ENCODE measurements at places on chromosomes 1 and 21. TPM values are rescaled to one million over a fixed set of nuclear protein-coding genes. Genes with fewer than 3 reads are reported as not detected.

The NDUFS5 gene
- 149 TPM for total RNA-seq

The GABRD gene
- total RNA-seq, result not detected

The PLEKHG5 gene
- 3.6 TPM for total RNA-seq

The BACE2 gene
- total RNA-seq, result 1.1 TPM

The TMEM240 gene
- total RNA-seq, result 0.45 TPM

The PITHD1 gene
- total RNA-seq, result 46.9 TPM

The PRR9 gene
- total RNA-seq, result not detected

The FMN2 gene
- total RNA-seq, result not detected

The TENT5C gene
- total RNA-seq, result 24.2 TPM

The C1orf116 gene
- not detected for total RNA-seq

The CYP4Z1 gene
- total RNA-seq, result not detected

The RSPH1 gene
- total RNA-seq, result not detected

The YOD1 gene
- total RNA-seq, result 7.7 TPM

The RER1 gene
- total RNA-seq, result 130 TPM

The ALX3 gene
- total RNA-seq, result not detected

The PTCH2 gene
- total RNA-seq, result 0.86 TPM

The FCMR gene
- 226 TPM for total RNA-seq

The GJC2 gene
- total RNA-seq, result 0.63 TPM

The HDGF gene
- total RNA-seq, result 182 TPM

The OLIG2 gene
- total RNA-seq, result not detected

The ELF3 gene
- 0.33 TPM for total RNA-seq

The CYP4B1 gene
- total RNA-seq, result not detected

The LHX8 gene
- total RNA-seq, result not detected

The KRTAP13-2 gene
- total RNA-seq, result not detected

The SH2D5 gene
- not detected for total RNA-seq

The CYP2J2 gene
- 0.94 TPM for total RNA-seq

The SLAMF8 gene
- total RNA-seq, result 0.60 TPM

The PDPN gene
- total RNA-seq, result not detected

The EIF4G3 gene
- total RNA-seq, result 33.4 TPM

The TXLNA gene
- total RNA-seq, result 55.6 TPM

The OR2T35 gene
- total RNA-seq, result not detected

The COL24A1 gene
- not detected for total RNA-seq

All from activated naive CD4-positive, alpha-beta T cell treated with anti-CD3 and anti-CD28 coated beads, Interleukin-2, amount 10 ng/mL, durations not matched to agents 5 hours and 36 hours (primary cell).